ENCODE measurements at places on chromosomes 7 and 10.

- DNase-seq = no peak
Measured at GRCh38 chr7:37540917-37541316, 92.3 kb upstream of the ELMO1 start.

DNA sequence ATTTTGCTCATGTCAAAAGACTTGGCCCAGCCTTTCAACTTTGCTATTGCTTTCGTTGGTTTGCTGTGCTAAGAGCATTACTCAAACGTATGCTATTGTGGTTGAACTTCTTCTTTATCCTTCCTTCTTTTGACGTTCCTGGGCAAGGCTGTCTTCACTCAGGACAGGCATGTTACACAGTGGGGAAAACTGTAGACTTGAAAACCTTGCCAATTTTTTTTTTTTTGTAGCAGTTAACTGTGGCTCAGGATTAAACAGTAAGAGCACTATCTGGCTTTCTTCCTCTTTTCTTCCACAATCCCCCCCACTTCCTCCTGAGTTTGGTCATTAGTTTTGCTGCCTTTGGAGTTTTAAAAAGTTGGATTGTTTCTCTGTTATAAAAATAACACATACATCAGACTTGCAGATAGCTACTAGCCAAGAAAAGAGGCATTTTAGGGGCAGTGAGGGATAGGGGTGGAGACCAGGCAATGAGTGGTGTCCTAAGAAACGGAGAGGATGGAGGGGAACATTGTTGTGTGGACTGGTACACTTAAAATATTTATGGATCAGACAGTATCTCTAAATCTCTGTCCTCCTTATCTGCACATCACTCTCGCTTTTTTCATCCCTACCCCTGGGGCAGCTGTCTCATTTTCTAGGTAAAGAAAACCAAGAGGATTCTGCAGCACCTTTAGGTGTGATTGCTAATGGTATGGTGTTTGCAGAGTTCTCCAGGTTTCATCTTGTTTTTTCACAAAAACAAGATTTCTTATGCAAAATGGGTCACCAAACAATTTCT, 181.7 kb downstream of the LRMDA start:
- no peak for DNase-seq

- no peak for DNase-seq
Measured at GRCh38 chr7:138907850-138908249, 73.3 kb downstream of the KIAA1549 start.

DNA sequence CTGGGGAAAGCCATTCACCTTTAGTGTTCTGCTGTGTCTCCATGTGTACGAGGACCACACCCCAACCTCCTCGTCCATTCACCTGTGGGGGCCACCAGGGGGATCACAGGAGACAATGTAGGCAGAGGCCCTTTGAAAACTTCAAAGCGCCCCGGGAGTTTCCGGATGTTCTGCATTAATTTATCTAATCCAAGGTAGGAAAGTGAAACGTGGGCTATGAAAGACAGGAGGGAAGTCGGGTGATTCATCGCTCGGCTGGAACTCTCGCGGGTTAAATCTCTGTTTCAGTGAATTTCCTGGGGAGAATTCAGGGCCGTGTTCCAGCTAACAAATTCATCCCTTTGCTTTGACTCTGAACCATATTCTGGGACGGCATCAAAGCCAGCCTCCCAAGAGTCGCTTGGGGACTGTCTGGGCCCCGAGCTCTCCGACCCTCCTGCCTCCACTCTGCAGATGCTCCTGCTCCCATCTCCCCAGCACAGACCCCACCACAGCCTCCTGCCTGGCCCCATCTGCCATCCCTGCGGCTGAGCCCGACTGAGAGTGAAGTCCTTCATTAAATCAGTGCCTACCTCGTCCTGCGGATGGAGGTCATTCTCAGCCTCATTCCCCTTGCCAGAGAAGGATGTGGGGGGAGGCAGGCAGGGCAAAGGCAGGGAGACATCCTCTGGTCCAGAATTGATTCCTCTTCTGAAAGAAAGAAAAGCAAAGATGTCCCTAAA, 114.1 kb upstream of the CARD11 start:
- no peak for DNase-seq

GRCh38 chr7:69335331-69335730, 262.9 kb upstream of the AUTS2 start:
- DNase-seq = no peak

DNA sequence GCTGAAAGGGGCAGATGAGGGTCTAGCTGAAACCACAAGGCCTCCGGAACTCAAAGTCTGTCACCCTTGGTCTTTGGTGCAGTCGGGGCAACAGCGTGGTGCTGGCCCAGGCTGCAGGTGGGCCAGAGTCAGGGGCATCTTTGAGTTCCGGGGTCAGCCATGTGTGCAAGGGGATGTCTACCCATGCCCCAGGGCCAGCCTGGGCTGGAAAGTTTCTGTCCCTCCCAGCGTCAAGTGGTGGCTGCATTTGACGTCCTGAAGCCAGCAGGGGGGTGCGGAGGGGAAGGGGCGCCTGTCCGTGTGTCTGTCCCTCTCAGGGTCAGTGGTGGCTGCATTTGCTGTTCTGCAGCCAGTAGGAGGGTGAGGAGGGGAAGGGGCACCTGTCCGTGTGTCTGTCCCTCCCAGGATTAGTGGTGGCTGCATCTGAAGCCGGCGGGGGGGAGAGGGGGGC, 638 bp downstream of the BRAT1 start:
- DNase-seq = peak; percentile 32

DNA sequence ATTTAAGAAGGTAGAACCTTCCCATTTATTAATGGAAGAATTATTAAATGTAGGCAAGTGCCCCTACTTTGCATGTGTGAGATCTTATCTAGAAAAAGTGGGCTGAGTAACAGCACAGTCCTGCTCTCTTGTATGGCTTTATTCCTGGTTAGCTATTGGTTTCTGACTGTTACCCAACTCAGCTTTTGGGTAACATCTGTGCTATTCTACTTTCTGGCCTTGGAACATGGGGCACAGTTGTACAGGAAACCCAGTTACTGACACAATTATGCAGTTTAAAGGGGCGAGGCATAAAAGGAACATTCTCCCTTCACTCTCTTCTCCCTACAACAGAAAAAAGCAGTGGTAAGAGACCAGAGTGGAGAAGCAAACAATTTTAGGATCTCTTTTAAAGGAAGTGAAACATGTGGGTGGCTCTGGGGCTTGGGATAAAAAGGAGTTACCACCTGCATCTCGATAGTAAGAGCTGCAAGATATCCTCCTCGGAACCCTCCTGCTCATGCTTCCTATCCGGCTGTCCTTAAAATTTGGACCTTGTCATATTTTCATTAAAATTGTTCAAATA, 16.0 kb downstream of the NUDT5 start:
- no peak for DNase-seq

Measured in RWPE2 (cell line).